ENCODE measurements at places on chromosomes 13 and 19.

DNA sequence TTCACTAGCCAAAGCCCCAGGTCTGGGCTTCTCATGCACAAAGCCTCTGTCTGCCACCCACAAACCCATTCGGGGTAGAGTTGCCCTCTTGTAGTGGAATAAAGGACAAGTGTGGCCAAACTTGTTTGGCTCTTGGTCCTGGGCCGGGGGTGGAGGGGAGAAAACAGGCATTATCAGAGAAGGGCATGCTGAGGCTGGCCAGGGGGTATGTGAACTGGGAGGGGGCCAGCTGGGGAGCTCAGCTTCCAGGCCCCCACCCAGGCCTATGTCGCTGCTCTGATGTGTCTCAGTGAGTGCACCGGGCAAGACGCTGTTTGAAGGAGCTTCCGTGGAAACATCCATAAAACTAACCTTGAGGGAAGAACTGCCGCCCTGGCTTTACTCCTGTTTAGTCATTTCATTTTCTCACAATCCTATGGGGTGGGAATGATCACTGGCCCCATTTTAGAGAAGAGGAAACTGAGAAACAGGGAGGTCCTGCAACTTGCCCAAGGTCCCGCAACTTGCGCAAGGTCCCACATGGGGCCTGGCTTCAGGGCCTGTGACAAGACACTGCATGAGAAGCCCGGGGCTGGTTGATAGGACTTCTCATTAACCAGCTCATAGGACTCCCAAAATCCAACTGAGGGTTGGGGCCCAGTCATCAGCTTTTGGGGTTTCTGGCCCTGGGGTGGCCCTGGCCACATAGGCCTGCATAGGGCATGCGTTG lies 30.8 kb downstream of the CCNE1 start:
- DNase-seq: no peak

DNA sequence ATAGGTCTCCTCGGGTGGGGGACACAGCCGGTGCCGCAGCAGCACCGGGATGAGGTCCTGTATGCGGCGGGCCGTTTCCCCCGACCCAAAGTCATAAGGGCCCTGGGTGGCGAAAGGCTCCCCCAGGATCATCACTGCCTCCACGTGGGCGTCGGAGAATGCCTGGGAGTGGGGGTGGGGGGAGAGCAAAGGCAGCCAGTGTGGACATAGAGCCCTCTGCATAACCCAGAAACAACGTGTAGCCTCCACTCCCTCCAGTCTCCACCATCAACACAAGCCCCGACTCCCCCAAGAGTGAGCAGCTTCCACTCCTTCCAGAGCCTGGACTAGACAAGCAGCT lies 1.7 kb upstream of the NUMBL start:
- DNase-seq: no peak

GRCh38 chr19:18304208-18304457 lies 18.7 kb downstream of the LSM4 start:
- DNase-seq: no peak

- no peak for DNase-seq
Observed at GRCh38 chr13:47326061-47326460, 429.2 kb upstream of the HTR2A start.

- no peak for DNase-seq
Observed at GRCh38 chr19:1307320-1307719, 21.6 kb downstream of the EFNA2 start.

DNA sequence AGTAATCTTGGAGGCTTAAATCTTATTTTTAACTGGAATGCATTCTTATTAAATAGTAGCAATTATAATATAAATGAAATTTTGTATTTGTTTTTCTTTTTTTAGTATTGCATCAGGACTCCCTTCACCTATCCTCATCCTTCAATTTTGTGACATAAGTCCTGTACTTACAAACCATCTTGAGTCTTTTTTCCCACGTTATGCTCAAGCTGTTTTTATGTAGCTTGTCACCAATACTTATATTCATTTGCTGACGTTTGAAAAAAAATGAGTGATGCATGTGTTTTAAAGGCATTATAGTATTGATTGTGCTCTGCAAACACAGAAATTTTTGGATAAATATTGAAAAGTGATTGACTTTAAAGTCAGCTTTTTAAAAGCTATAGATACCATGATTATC lies 888 bp downstream of the GPR18 start:
- no peak for DNase-seq

DNA sequence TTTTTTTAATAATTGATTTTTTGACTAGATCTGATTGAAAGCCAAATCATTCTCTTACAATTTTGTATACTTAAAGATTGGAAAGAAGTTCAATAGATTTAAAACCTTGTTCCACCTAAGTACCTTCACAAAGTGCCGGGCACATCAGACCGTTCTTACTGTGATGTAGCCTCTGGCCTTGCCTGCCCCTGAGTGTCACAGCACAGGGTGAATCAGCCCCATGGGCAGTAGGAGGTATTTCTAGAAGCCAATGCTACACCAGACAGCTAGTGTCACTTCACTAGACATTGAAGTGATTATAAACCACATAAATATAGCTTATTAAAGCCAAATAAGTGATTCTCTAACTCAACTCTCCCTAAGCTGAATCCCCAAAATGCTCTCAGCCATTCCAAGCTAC lies 131.3 kb downstream of the LACC1 start:
- DNase-seq: no peak

DNA sequence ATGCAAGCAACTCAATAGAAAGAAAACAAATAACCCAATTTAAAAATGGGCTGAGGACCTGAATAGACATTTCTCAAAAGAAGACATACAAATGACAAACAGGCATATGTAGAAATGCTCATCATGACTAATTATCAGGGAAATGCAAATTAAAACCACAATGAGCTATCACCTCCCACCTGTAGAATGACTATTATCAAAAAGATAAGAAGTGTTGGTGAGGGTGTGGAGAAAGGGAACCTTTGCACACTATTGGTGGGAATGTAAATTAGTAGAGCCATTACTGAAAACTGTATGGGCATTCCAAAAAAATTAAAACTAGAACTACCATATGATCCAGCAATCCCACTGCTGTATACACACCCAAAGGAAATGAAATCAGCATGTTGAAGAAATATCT lies 212.2 kb downstream of the SUCLA2 start:
- DNase-seq: no peak

GRCh38 chr13:39051157-39051556 lies 12.9 kb downstream of the NHLRC3 start:
- no peak for DNase-seq

- no peak for DNase-seq
Observed at GRCh38 chr19:47443331-47443730, 24.0 kb upstream of the MEIS3 start.

GRCh38 chr19:6693681-6694080 lies 23.7 kb upstream of the TNFSF14 start:
- DNase-seq: no peak

GRCh38 chr13:34708566-34709313 lies 233.3 kb upstream of the NBEA start:
- no peak for DNase-seq

GRCh38 chr19:1577929-1578618 lies 9.9 kb upstream of the MEX3D start:
- no peak for DNase-seq

DNA sequence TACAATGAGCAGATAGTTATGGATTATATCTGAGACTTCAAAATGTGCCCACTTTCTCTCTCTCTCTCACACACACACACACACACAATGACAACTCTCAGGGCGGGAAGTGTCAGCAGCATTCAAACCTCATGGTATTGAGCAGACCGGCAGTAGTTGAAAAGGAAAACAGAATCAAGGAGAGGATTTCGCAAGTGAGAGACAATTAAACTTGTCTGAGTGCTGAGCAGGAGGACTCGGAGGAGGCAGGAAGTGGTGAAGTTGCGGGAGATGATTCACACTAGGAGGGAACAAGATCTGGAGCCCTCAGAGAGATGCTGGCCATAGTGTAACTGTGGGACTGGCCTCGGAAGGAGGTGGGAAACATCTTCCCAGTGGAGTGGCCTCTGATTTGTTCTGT lies 353.1 kb downstream of the EFNB2 start:
- DNase-seq: peak; percentile 58

DNA sequence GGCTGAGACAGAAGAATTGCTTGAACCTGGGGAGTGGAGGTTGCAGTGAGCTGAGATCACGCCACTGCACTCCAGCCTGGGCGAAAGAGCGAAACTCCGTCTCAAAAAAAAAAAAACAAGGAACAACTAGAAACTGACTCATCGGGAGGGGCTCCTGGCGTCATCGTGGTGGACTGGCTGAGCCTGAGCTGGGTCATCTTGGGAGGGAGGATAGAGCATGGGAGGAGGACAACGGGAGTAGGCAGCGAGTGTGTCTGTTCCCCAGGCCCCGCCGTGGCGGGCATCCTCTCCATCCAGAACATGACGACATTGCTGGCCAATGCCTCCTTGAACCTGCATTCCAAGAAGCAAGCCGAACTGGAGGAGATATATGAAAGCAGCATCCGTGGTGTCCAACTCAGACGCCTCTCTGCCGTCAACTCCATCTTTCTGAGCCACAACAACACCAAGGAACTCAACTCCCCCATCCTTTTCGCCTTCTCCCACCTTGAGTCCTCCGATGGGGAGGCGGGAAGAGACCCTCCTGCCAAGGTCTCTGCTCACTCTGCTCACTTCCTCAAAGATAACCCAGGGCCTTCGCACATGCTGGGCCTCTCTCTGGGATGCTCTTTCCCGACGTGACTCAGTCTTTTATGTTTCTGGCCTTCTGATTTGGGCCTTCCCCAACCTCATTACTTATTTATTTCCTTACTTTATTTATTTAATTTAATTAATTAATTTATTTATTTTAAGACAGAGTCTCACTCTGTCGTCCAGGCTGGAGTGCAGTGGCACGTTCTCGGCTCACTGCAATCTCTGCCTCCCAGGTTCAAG lies 16.6 kb downstream of the DDX39A start:
- no peak for DNase-seq

GRCh38 chr13:72590091-72590740 lies 137.2 kb downstream of the MZT1 start:
- no peak for DNase-seq

GRCh38 chr13:94557684-94558235 lies 38.2 kb downstream of the TGDS start:
- no peak for DNase-seq

- DNase-seq: no peak
Observed at GRCh38 chr13:28744091-28744536, 25.3 kb upstream of the SLC46A3 start.

GRCh38 chr19:38287604-38288003 lies 16.4 kb upstream of the C19orf33 start:
- DNase-seq: no peak

DNA sequence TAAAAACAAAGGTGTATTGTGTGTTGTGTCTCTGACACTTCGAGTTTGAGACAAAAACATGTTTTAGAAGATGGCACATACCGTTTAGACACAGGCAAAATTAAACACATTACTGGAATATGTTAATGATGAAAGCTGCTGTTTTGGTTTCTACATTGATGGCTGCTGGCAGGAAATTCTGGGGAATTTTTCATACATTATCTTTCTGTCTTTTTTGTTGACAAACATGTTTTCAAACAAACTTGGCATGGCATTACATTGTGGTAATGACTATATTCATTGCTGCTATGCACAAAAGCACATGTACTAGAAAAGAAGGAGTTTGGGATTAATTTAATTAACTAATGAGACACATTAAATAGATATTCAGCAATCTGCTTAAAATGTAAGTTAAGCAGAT lies 1187.6 kb downstream of the OLFM4 start:
- no peak for DNase-seq

DNA sequence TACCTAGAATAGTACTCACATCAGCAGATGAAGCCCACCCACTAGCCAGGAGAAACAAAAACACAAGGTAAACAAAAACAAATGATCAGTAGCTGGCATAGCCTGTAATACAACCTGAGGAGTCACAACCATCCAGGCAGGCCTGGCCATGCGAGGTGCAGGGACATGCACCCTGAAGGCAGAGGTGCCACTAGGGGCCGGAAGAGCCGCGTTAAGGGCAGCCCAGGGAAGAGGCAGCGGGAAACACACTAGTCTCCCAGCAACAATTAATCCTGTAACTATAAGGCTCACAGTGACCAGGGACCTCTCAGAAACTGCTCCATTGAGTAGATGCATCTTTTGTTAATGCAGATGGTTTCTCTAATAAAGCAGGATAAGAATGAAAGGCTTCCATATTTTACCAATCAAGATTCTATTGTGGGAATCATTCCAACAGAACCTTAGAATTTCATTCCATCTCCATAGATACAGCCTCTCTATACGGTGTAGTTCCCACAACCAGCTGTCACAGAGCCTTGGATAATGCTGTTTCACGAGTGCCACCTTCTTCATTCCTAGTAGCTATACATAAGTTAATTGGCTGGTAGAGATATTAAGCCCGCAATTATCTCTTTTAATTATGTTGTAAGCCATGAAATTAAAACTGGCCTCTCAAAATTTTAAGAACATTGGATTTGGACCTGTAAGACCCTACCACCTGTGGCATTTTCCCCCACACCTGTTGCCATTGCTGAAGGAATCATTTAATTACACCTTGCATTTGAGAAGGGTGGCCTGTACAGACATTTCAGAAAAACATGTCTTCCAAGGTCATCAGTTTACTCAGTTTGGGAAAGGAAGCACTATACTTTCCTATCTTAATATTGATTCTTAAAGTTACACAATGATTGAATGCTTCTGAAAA lies 28.7 kb downstream of the ANKRD10 start:
- DNase-seq: no peak

DNA sequence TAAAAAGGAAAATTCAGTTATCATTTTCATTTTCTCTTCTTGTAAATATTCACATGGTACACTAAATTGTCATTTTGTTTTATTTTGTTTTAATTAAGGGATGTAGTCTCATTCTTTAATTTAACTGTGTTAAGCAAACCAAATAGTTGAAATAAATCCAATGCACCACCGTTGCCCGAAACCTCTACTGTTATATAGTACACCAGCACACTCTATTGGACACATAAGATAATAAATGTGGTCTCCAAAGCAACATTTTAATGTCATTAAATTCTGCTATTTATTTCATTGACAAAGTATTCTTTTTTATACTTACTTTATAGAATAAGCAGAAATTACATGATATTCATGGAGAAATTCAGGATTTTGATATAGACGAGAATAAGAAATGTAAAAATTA lies 156.4 kb upstream of the FREM2 start:
- no peak for DNase-seq

- no peak for DNase-seq
Observed at GRCh38 chr19:799076-799881, 2.0 kb downstream of the PTBP1 start.

GRCh38 chr19:7187605-7188339 lies 106.4 kb downstream of the INSR start:
- no peak for DNase-seq

GRCh38 chr13:36710396-36710795 lies 36.6 kb downstream of the SERTM1 start:
- DNase-seq: no peak
